ENCODE measurements at places on chromosomes 16 and 17. TPM values are rescaled to one million over a fixed set of nuclear protein-coding genes. Genes with fewer than 3 reads are reported as not detected.

The UTS2R gene
- 0.04 TPM for polyA plus RNA-seq

The EPN3 gene
- 18.9 TPM for polyA plus RNA-seq

The MYH2 gene
- not detected for polyA plus RNA-seq

The TBC1D3I gene
- 0.23 TPM for polyA plus RNA-seq

The SLC2A4 gene
- polyA plus RNA-seq: 140 TPM

The KRT222 gene
- polyA plus RNA-seq: 0.07 TPM

The PIMREG gene
- not detected for polyA plus RNA-seq

The FOXC2 gene
- 1.3 TPM for polyA plus RNA-seq

The SOST gene
- polyA plus RNA-seq: not detected

The NPIPA8 gene
- polyA plus RNA-seq: 0.03 TPM

DNA sequence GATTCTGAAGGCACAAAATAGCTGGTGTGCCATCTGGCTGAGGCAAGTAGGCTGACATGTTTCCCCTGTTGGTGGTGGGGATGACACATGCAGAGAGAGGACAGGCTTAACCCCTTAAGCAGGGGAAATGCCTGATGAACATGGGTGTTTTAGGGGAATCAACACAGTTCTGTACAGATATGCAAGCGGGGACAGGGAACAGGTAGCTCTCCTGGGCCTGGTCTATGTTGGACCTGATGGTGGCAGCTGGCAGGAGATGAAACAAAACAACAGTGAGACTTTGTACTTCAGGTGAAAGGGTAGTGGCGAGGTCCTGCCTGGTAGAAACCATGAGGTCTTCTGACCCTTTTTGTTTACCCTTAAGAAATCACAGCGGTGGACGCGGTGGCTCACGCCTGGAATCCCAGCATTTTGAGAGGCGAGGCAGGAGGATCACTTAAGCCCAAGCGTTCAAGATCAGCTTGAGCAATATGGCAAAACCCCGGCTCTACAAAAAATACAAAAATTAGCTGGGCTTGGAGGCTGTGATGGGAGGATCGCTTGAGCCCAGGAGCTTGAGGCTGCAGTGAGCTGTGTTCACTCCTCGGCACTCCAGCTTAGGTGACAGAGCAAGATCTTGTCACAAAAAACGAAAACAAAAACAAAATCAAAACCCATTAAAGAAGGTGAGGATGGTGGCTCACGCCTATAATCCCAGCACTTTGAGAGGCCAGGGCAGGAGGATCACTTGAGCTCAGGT lies 10.5 kb downstream of the OR1F1 start:
- no peaks in the 10 kb centered on the region for H3K4me1 ChIP-seq
- H3K27ac ChIP-seq: no peak overlapping the region

DNA sequence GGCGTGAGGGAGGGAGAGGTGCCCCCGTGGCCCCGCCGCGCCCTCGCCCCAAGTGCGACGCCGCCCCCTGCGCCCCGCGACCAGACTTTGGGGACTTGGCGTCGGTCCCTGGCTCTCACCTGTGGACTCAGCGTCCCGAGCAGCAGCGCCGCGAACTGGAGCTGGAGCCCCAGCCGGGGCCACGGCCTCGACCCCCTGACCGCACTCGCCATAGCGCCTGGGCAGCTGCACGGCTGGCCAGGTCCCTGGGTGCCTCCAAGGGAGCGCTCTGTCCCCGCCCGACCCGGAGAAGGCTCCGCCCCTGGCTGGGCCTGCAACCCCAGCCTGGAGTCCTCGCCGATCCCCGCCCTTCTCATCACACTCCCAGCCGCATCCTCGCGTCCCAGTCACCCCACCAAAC lies at the start of gene ERN2:
Gene ERN2, minus strand, starts transcription at position 247 of the 400 bp plus-strand sequence. Its CDS starts 35 bp downstream, at position 212.
- no peak for DNase-seq
- H3K27me3 ChIP-seq: peaks cover 62% of the 10 kb centered on the region
- no peaks in the 10 kb centered on the region for H3K4me1 ChIP-seq
- H3K4me3 ChIP-seq: no peak within 1 kb of the TSS
- no peak within 1 kb of the TSS for H3K27ac ChIP-seq

GRCh38 chr17:61475726-61476125 lies 23.5 kb downstream of the TBX4 start:
- peaks cover 40% of the 10 kb centered on the region for H3K27me3 ChIP-seq
- H3K4me3 ChIP-seq: no peak overlapping the region
- no peaks in the 10 kb centered on the region for H3K4me1 ChIP-seq
- no peaks in the 10 kb centered on the region for H3K36me3 ChIP-seq
- no peak for DNase-seq

DNA sequence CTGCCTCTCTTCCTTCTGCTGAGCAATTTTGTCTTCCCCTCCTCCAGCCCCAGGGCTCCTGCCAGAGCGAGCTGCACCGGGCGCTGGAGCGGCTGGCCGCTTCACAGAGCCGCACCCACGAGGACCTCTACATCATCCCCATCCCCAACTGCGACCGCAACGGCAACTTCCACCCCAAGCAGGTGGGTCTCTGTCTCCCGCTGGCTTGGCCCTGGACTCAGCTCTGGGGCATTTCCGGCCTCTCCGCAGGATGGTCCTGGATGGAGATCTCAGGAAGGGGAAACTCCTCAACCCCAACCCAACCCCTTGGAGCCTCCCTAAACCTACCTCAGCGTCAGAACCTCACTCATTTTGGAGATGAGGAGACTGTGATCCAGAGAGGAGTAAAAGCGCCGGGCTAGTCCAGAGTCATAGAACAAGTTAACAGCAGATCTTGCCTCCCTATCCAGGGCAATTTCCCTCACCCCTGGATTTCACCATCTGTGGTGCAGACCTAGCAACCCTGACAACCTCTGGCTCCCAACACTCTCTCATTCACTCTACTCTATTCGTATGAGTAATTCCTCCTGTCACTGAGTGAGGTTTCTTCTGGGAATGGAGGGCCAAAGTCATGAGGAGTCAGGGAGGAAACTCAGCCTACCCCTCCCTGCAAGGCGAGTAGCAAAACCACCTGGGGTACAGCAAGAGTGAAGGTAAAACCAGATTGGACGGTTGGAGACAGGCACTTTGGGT lies 10.8 kb downstream of the IGFBP4 start:
- H3K36me3 ChIP-seq: no peaks in the 10 kb centered on the region
